Muscle of back (tissue), 13 donors: ENCODE measurements at places on chromosomes 11 and 22. TPM values are rescaled to one million over a fixed set of nuclear protein-coding genes. Genes with fewer than 3 reads are reported as not detected.

AQP11 gene
- 1.1 TPM for polyA plus RNA-seq

HTR3A gene
- 0.08 TPM for polyA plus RNA-seq

DNA sequence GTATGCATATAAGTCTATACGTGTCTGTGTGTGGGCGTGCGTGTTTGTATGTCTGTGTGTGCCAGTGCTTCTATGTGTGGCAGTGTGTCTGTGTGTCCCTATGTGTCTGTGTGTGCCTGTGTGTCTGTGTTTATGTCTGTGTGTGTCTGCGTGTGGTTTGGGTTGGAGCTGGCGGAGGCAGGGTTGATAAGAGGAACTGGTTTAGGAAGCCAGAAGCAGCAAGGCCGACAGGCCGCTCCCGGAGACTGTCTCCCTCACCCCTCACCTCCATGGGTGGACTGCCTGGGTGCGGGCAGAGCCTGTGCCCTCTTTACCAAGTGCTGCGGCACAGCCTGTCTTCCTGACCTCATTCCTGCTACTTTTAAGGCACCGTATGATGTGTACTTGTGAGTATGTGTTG, 327.1 kb upstream of the B3GAT1 start:
- no peak for DNase-seq

DNA sequence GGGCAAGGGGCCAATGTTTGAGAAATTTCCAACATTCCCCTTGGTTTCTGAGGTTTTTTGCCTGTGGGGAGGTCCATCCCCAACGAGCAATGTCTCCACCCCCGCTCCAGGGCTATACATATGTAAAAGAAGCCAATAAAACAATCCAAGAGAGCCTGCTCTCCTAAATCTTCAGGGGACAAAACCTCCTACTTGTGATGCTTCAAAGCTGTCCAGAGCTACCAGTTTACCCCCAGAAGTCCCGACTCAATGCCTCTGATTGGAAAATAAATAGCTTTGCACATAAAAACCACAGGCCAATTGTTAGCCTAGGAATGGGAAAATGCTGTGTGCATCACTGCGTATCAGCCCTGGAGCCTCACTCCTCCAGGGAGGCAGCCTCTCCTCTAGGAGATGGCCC, 66.0 kb upstream of the PAX6 start:
- no peak for DNase-seq

DNA sequence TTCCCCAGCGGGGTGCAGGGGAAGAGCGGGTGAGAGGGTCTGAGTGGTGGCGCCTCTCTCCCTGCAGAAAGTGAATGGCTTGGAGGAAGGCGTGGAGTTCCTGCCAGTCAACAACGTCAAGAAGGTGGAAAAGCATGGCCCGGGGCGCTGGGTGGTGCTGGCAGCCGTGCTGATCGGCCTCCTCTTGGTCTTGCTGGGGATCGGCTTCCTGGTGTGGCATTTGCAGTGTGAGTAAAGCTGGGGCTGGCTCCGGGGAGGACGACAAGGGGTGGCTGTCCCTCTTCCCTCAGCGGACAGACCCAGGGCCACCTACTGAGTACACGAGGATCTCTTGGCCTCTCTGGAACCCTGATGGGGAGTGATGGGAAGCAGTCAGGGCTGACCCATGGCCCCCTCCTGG, 28.5 kb downstream of the ST14 start:
- DNase-seq = no peak
